Uterus (tissue), 4 donors: ENCODE measurements at places on chromosomes 12 and 14. TPM values are rescaled to one million over a fixed set of nuclear protein-coding genes. Genes with fewer than 3 reads are reported as not detected.

- no peak for DNase-seq
- H3K27ac ChIP-seq = no peak overlapping the region
- H3K4me3 ChIP-seq = no peak overlapping the region
- H3K36me3 ChIP-seq = no peaks in the 10 kb centered on the region
These were observed 101.2 kb downstream of the AKAP6 start for GRCh38 chr14:32430326-32430725.

TBX5 gene
- not detected for total RNA-seq

VASH1 gene
- 3.6 TPM for total RNA-seq

DNA sequence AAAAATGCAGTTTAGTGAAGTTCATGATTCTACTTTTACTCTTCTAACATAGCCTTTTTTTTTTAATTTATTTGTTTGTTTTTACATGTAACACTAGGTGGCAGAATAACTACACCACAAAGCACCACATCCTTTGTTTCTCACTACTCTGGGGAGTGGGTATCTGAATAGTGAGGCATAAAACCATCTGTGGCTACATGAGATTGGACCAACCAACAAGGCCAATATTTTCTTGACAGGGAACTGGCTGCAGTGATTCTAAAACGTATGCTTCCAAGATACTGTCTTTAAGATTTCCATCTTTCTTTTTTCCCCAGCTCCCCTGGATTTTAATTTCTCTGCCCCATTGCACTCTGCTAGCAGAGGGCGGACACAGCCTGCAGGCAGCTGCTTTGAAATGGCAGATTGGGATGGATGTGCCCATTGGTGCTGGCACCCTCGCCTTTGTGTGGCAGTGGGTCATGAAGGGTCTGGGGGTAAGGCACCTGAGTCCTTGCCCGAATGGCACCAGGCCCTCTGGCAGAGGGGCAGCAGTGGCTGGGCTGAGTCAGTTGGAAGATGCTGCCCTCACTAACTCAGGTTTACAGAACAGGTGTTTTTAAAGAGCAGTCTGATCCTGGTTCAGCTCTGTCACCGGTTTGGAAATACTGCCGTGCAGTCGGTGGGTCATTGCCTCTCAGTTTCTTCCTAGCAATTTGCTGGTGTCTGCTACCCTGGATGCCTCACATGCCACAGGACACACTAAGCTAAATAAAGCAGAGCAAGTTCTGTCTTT, 429.1 kb downstream of the RAD51B start:
- peaks cover 43% of the 10 kb centered on the region for H3K4me1 ChIP-seq
- no peak overlapping the region for H3K4me3 ChIP-seq
- peak overlapping the region; percentile 90 for H3K27ac ChIP-seq
- H3K36me3 ChIP-seq = no peaks in the 10 kb centered on the region
- no peaks in the 10 kb centered on the region for H3K27me3 ChIP-seq

AICDA gene
- total RNA-seq = 0.41 TPM

GRCh38 chr12:47828976-47829482, 9.3 kb upstream of the HDAC7 start:
- H3K27me3 ChIP-seq = no peaks in the 10 kb centered on the region
- peak overlapping the region; percentile 99 for H3K27ac ChIP-seq
- H3K4me1 ChIP-seq = peaks cover 27% of the 10 kb centered on the region
- no peak overlapping the region for H3K4me3 ChIP-seq

GRCh38 chr14:106821119-106821518, 1294.7 kb downstream of the TMEM121 start:
- H3K4me1 ChIP-seq = no peaks in the 10 kb centered on the region
- H3K27me3 ChIP-seq = no peaks in the 10 kb centered on the region
- H3K36me3 ChIP-seq = no peaks in the 10 kb centered on the region
- H3K4me3 ChIP-seq = no peak overlapping the region
- DNase-seq = no peak

DNA sequence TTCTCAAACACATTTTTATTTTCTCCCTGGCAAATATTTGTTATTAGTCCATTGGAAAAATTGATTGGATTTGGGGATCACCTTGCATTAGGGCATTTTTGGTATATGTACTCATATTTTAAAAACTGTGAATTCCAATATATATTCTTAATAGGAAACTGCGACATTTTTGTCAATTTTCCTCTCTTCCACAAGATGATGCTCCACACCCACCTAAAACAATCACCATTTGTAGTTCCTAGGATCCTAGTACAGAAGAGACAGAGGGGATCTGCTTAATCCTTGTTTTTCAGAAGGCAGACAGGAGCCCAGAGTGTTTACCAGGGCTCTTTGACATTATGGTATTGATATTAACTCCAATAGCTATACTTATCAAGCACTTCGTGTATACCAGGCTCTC, 22.8 kb upstream of the OASL start:
- no peaks in the 10 kb centered on the region for H3K4me1 ChIP-seq
- no peak overlapping the region for H3K27ac ChIP-seq
- DNase-seq = no peak

GRCh38 chr12:24478254-24478653, 470.6 kb downstream of the BCAT1 start:
- no peaks in the 10 kb centered on the region for H3K27me3 ChIP-seq
- DNase-seq = no peak
- no peak overlapping the region for H3K27ac ChIP-seq
- H3K36me3 ChIP-seq = no peaks in the 10 kb centered on the region
- H3K4me3 ChIP-seq = no peak overlapping the region

- no peaks in the 10 kb centered on the region for H3K36me3 ChIP-seq
- DNase-seq = no peak
- H3K27me3 ChIP-seq = no peaks in the 10 kb centered on the region
- H3K27ac ChIP-seq = no peak overlapping the region
These were observed 495 bp downstream of the TMEM121 start for GRCh38 chr14:105526776-105527380.

RFLNA gene
- total RNA-seq = not detected

GDF3 gene
- total RNA-seq = not detected

SMCO2 gene
- not detected for total RNA-seq

DNA sequence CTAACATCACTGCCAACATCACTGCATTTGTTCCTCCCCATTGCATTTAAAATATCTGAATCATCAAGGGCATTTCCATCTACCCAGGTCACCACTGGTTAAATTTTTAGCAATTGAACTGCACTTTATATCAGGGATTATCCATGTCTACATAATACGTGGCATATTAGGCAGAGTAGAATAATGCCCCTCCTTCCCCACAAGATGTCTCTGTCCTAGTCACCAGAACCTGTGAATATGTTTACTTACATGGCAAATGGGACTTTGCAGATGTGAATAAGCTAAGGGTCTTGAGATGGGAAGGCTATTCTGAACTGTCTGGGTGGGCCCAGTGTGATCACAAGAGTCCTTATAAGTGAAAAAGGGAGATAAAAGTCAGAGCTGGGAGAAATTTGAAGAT, 181.7 kb upstream of the ARID2 start:
- no peaks in the 10 kb centered on the region for H3K27me3 ChIP-seq
- H3K27ac ChIP-seq = no peak overlapping the region
- H3K4me1 ChIP-seq = no peaks in the 10 kb centered on the region
- DNase-seq = no peak
- no peaks in the 10 kb centered on the region for H3K36me3 ChIP-seq
- H3K4me3 ChIP-seq = no peak overlapping the region

DNA sequence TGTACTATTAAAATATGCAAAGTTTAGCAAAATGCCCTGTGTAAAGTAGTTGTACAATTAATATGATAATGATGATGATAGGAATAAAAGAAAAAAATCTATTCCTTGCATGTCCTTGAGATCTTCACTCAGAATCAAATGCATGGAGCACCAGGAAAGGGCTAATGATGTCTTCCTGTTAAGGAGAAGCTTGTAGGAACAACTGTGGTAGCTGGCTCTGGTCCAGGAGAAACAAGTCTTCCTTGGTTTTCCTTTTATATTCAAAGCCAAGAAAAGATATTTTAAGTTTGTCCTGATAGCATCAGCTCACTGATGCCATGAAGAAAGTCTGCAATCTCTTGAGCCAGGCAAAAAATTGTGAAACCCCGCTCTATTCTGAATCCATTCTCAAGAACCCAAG, 138.9 kb downstream of the PIK3C2G start:
- H3K4me3 ChIP-seq = no peak overlapping the region
- peak overlapping the region; percentile 35 for H3K27ac ChIP-seq
- H3K27me3 ChIP-seq = no peaks in the 10 kb centered on the region
- no peaks in the 10 kb centered on the region for H3K4me1 ChIP-seq
- no peak for DNase-seq

GRCh38 chr12:109538191-109538863, 35.0 kb downstream of the MMAB start:
- H3K36me3 ChIP-seq = no peaks in the 10 kb centered on the region
- no peaks in the 10 kb centered on the region for H3K4me1 ChIP-seq
- H3K4me3 ChIP-seq = no peak overlapping the region
- H3K27ac ChIP-seq = no peak overlapping the region
- no peaks in the 10 kb centered on the region for H3K27me3 ChIP-seq

GRCh38 chr12:65023485-65023884, 97.6 kb downstream of the WIF1 start:
- no peak overlapping the region for H3K4me3 ChIP-seq
- H3K4me1 ChIP-seq = no peaks in the 10 kb centered on the region
- no peak for DNase-seq

FSCB gene
- not detected for total RNA-seq

- no peaks in the 10 kb centered on the region for H3K36me3 ChIP-seq
- no peaks in the 10 kb centered on the region for H3K4me1 ChIP-seq
- DNase-seq = no peak
- no peak overlapping the region for H3K4me3 ChIP-seq
- H3K27ac ChIP-seq = no peak overlapping the region
These were observed 671.2 kb downstream of the LRFN5 start for GRCh38 chr14:42277840-42278239.
